ENCODE measurements at places on chromosomes 5 and 9.

DNA sequence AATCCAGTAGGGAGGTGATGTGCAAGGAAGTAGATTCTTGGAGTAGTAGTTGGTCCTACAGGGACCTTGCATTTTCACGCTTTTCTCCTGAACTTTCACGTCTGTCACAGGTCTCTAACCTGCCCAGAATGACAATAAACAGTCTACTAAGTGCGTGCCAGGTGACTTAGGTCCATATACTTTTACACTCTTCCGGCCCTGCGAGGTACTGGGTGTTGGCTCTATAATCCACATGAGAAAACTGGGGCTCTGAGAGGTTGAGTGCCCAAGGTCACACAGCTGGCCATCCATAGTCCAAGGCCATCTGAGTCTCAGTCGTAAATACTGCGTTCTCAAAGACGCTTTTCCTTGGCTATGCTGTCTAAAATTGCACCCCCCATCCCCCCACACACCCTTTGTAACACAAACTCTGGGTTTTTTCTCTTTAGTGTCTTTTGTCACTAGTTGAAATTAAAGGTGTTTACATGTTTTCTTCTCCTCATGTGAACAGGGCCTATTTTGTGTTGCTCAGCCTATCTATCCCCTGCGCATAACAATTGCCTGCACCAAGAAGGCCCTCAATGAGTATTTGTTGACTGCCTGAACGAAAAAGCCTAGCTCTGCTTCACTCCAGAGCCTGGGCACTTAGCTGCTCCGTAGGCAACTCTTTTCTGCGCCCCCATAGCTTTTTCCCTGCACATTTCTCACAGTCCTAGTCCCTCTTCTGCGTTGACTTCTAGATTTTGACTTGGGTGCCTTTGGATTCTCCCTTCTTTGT, 943 bp downstream of the SFXN1 start:
- DNase-seq: no peak

- no peak for DNase-seq
These were observed 3.4 kb downstream of the HAND1 start for GRCh38 chr5:154474396-154475334.

- no peak for DNase-seq
These were observed 140.2 kb downstream of the SH3GL2 start for GRCh38 chr9:17719053-17719452.

- DNase-seq: no peak
These were observed 216.9 kb upstream of the FBXL7 start for GRCh38 chr5:15283076-15283475.

DNA sequence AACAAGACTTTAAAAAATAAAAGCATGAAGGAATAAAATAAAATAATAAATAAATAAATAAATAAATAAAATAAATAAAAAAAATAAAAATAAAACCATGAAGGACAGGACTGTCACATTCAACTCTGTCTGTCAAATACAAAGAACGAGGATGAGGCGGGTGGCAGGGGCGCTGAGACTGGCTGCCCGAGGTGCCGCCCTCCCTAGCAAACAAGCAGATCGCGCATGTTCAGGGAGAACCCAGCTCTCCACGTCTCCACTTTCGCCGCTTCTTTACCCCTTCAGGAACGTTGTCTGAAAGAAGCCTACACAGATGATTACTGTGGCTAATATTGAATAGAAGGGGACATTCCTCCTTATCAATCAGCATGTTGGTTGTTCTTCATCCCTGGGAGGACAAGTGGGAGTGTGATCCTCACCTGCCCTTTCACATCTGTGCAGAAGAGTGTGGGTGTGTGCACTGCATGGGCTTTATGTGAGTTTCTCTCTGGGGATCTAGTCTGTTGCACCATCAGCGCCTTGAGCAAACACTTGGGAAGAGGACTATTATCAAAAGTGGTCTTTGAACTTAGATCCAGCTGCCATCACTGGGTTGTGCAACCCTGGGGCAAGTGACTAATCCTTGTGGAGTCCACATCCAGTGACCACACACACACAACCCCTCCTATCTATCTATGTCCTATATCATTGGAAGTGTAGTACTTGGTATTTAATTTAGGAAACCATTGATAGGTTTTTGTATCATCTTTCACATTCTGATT, 399.2 kb downstream of the IRX2 start:
- DNase-seq: no peak

DNA sequence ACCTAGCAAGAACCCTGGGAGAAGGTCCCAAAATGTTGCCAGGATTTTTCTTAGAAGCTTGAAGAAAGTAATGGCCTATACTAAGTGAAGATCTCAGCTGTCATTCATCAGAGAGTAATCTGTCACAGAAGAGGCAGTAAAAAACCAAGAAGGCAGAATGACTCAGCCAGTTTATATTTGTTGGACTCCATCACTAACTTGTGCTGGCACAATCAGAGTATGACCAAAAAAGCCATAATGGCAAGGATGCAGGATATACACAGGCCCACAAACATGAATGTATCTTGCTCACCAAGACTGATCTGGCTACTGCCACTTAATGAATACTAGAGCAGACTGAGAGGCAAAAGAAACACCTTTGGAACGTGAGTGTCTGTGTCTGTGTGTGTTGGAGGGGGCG, 104.0 kb upstream of the POU5F2 start:
- no peak for DNase-seq

- DNase-seq: no peak
These were observed 4.4 kb upstream of the TMEM268 start for GRCh38 chr9:114606597-114607207.

DNA sequence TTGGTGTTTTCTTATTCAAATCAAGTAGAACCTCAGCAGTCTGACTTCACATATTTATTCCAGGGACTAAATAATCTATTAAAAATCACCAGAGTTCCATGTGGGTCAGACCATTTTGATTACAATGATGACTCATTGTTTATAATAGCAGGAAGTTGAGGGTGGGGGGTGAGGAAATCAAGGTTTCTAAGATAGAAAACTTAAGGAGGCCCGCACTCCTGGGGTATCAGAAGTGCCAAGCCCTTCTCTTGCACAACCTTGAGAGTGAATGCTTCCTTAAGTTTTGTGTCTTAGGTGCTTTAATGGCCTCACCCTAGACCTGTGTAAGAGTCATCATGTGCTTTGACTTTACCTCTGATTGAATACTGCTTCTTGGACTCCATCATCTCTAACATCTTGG, 31.9 kb upstream of the NPR3 start:
- DNase-seq: no peak

GRCh38 chr5:9105851-9106250, 440.0 kb downstream of the SEMA5A start:
- no peak for DNase-seq

DNA sequence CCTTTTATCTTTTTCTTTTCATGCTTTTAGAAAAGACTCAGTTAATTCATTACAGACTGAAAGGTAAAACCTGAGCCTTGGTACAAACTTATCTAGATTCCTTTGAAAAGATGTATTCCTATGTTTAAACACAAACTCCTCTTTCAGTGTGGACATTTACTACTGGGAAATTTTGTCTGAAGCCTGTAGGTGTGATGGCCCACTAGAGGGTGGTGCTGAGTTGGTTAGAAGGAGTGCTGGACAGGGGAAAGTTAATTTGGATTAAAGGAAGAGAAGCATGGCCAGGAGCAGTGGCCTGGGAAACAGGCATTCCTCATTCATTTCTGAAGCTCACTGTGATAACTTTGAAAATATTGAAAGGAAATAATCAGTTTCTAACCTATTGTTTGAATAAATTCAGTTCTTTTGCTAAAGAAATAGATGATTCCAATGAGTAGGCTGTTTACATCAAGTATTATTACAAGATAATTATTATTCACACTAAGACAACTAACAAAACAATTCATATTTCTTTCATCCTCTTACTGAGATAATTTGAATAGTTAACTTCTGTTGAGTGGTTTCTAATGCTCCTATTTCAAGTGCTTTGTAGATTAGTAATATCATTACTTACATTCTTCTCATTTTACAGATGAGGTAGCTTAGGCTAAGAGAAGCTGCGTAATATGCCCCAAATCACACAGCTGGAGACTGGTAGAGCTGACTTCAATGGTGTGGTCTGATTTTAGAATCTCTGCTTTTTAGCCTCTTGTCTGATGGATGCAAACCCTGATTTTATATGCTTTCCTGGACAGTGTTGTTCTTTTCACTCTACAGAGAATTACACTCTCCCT, 150.9 kb downstream of the ADGRV1 start:
- DNase-seq: no peak

GRCh38 chr9:107286057-107286456, 3.0 kb downstream of the RAD23B start:
- DNase-seq: no peak

DNA sequence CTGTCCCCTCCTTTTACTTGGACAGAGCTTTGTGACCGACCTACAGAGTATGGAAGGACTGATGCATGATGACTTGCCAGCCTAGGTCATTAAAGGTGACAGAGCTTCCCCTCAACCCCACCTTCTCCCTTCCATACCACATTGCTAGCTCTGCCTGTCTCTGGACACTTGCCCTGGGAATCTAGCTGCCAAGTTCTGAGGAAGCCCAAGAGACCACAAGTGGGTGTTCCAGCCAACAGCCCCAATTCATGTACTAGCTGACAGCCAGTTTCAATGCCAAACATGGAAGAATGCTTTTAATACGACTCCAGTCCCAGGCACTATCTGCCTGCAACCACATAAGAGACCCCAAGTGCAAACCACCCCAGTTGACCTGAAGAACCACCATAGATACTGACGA, 477.1 kb downstream of the SPOCK1 start:
- no peak for DNase-seq

- DNase-seq: no peak
These were observed 52.1 kb upstream of the KIAA1958 start for GRCh38 chr9:112434487-112434886.

- DNase-seq: no peak
These were observed 22.4 kb downstream of the NIPSNAP3B start for GRCh38 chr9:104786293-104786692.

DNA sequence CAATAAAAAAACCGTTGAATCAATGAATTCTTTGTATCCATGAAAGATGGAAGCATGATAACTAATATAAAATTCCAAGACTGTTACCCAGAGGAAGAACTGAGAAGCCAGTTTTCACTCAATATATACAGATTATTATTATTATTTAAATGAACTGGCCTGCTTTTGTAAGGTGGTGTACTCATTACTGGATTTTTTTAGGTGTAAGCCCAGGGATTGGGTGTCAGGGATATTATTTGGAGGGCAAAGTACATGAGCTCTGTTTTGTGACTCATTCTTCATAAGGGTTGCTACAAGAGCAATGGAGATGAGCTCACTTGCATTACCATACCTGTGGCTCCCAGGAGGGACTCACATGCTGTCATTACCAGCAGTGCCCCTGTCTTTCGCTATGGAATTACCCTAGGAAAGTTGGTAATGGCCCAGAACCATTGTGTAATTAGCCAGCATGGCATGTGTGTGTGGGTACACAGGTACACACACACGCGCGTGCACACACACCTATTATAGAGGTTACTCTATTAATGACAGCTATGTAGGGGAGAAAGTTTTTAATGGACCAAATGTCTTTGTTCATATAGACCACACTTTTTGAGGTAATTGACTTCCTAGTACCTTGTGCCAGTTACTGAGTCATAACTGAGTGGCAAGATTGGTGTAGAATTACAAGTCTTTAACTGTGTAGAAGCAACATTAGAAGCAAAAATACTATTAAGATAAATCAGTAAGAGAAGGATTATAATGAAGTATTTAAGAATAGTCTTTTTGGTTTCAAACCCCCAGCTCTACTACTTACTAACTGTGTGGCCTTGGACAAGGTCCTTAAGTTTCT, 143.4 kb downstream of the GDNF start:
- DNase-seq: no peak

DNA sequence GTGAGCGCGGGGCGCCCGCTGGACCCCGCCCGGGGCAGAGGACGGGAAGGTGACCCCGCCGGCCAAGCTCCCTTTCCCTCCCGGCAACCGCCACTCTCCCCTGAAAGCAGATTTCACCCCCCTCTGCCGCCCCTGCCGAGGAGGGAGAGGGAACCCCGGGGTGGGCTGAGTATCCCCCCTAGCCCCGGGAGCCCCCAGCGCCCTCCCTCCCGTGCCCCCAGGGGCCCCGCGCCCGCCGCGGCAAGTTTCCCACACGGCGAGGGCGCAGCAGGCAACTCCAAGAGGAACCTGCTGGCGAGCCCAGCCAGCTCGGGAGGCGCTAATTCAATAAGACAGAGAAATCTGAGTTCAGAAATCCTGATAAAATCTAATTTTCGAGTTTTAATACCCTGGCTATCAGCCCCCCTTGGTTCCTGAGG, 1.6 kb downstream of the NTNG2 start:
- DNase-seq: no peak

GRCh38 chr5:35853631-35854030, 3.1 kb upstream of the IL7R start:
- DNase-seq: peak; percentile 48

- DNase-seq: no peak
These were observed 2052.0 kb upstream of the C9orf72 start for GRCh38 chr9:29625292-29625731.

GRCh38 chr9:14400658-14400995, 86.7 kb upstream of the NFIB start:
- no peak for DNase-seq

- DNase-seq: no peak
These were observed 278.8 kb downstream of the PSAT1 start for GRCh38 chr9:78575771-78576170.

DNA sequence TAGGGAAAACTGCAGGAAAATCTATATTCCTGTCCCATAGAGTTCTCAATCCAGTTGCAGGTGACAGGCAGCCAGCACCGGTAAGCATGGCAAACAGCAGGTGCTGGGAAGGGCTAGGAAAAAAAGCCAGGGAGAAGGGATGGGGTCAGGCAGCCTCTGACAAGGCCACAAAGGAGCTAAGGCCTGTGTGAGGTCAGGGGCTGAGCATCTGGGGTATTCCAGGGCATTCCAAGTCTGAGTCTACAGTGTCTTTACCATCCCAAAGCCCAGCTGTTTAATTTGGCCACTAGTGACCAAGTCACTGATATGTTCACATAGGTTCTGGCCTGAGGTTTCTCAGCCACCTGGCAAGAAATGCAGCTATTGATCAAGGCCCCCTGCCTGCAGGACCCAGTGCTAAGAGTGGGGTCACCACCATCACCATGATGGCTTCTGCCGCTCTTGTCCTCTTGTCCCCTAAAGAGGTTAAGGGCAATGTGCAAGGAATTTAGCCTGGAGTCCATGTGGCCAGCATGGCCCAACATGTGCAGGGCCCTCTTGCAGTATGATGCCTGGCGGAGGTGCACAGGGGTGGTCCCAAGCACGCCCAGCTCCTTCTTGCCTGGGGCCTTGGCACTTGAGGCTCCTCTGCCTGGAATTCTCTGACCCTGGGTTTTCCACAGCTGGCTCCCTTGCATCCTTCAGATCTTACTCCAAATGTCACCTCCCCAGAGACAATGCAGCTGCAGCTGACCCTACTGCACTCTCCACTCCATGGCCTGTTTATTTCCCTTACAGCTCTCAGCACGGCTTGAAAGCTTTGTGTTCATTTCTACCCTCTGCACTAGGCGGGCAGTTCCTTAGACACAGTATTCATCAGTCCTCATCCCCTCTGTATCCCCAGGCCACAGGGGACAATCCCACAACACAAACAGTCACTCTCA, 213.1 kb downstream of the MSX2 start:
- no peak for DNase-seq

GRCh38 chr9:83976372-83976771, 3.6 kb downstream of the HNRNPK start:
- no peak for DNase-seq

Data from stimulated activated CD8-positive, alpha-beta memory T cell treated with anti-CD3 and anti-CD28 coated beads, Interleukin-7, amount 100 ng/mL, for 1 hour (primary cell).